Stimulated activated CD4-positive, alpha-beta T cell treated with anti-CD3 and anti-CD28 coated beads, Interleukin-15, amount 100 ng/mL, for 1 hour (primary cell): ENCODE measurements at places on chromosomes 13 and 19.

DNA sequence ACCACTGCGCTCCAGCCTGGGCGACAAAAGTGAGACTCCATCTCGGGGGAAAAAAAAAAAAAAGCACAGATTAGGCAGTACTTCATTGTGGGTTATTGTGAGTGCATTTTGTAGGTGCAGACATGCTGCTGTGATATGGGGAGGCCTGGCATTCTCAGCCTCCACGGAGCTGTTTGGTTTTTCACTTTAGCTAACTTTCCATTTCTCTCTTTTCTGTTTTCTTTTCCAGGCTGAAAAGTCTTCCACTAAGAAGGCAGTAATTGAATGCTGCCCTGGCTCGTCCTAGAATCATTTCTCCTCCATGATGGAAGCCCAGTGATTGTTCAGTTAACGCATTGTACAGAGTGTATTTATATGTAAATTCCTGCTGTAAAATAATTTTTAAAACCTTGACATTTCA lies 2.0 kb upstream of the WDR88 start:
- DNase-seq, result no peak

- DNase-seq, result no peak
These were observed 14.8 kb downstream of the BRD4 start for GRCh38 chr19:15317392-15318071.

DNA sequence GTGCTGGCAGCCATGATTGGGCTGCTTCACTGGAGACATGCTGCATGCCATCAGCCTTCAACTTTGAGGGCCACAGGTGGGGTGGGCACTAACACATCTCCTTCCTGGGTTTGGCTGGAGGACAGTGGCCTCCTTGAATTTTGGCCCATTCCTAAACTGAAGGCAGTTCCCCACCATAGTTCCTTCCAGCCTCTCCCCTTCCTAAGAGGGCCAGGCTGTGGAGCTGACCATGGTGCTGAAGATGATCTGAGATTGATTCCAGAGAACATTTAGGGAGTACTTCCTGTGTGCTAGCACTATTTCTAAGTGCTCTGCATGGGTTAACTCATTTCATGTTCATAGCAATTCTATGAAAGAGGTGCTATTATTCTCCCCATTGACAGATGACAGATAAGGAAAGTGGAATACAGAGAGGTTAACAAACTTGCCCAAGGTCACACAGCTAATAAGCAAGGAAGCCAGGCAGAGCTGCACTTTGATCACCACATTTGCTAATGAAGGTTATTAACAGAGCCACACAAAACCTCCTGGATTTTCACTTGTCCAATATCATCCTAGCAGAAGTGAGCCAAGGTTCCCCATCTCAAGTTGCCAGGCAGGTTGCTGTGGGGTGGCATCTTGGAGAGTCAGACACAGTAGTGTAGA lies 175.3 kb downstream of the ZIC5 start:
- no peak for DNase-seq

DNA sequence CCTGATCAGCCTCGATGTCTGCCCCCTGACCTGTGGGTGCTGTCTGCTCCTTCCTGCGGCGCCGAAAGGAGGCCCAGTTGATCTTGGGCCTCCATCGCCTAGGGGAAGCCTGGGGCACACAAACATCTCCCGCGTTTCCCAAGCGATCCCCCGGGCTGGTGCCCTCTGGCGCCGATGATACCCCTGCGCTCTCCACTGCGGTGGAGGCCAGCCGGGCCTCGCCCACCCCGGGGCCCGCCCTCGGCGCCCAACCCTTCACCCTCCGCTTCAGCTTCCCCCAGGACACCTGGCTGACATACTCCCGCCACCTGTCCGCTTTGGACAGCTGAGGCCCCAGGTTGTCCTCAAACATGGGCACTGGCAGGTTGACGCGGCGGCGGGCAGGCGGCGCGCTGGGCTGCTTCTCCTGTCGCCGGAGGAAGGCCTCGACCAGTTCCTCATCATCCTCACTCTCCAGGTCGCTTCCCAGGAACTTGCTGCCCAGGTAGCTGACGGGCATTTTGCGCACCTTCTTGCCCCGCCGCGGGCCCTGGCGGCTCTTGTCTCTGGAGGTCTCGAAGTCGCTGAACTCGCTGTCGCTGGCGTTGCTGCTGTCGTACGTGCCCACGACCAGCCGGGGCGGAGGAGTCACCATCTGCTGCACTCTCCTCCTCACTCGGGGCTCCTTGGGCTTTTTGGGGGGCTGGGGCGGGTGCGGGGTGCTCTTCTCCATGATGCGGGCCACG lies 1.3 kb downstream of the CCDC8 start:
- DNase-seq, result no peak

GRCh38 chr13:27259831-27260230 lies 8.5 kb downstream of the RPL21 start:
- DNase-seq, result no peak

DNA sequence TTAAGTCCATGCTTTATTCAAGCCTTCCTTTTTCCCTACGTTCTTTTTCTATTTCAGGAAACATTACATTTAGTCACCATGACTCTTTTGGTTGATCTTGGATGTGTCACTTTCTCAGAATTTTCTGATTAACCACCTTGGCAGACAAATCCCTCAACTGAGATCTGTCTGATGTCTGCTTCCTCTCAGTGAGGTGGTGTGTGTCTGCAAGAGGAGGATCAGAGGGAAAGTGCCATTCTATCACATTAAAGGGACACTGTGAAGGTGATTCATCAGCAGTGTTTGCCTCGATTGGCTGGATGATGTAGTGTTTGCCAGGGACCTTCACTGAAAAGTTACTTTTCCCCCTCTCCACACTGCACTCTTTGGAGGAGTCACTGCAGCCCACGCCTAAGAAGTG lies 3.0 kb upstream of the CCNP start:
- no peak for DNase-seq
